ENCODE measurements at places on chromosomes 12 and 14.

- peak; percentile 49 for DNase-seq
Measured at GRCh38 chr14:92426237-92426636, 87.3 kb upstream of the RIN3 start.

GRCh38 chr12:5201554-5202218 is 158.0 kb downstream of the KCNA5 start:
- peak; percentile 14 for DNase-seq

GRCh38 chr12:54579258-54579657 is 9.2 kb downstream of the PPP1R1A start:
- no peak for DNase-seq

DNA sequence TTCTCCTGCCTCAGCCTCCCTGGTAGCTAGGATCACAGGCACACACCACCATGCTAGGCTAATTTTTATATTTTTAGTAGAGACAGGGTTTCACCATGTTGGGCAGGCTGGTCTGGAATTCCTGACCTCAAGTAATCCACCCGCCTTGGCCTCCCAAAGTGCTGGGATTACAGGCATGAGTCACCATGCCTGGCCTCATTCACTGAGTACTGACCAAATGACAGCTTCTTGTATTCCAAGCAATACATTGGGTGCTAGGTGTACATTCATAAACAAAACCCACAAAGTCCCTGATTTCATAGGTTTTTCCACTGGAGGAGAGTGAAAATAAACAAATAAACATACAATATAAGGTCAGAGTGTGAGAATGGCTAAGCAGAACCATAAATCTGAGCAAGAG is 136.3 kb downstream of the HELB start:
- DNase-seq = peak; percentile 51

- DNase-seq = no peak
Measured at GRCh38 chr14:33792009-33792719, 158.7 kb downstream of the EGLN3 start.

GRCh38 chr12:51424094-51424661 is 453 bp upstream of the SLC4A8 start:
- peak; percentile 4 for DNase-seq

DNA sequence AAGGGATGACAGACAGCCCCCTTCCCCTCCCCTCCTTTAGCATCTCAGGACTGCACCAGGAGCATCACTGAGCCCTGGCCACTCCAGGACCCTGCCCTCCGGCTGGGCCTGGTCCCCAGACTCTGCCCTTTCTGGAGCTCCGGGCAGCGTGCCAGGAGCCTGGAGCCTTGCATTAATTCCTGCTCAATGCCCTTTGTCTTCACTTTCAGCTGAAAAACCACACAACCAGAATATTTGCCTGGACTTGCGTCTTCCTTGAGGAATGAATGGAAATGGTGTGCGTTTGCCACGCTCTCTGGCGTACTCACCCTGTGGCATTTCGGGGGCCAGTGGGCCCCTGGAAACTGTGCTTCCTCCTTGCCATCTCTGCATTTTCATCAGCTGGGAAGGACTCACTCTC is 8.5 kb upstream of the RFLNA start:
- DNase-seq = no peak

GRCh38 chr14:94375552-94376107 is 12.8 kb downstream of the SERPINA1 start:
- DNase-seq = no peak

GRCh38 chr12:120656008-120656407 is 15.6 kb downstream of the CABP1 start:
- no peak for DNase-seq

- DNase-seq = peak; percentile 41
Measured at GRCh38 chr14:60964904-60965303, 16.0 kb downstream of the TRMT5 start.

GRCh38 chr12:111428081-111428727 is 22.5 kb downstream of the SH2B3 start:
- DNase-seq = no peak

DNA sequence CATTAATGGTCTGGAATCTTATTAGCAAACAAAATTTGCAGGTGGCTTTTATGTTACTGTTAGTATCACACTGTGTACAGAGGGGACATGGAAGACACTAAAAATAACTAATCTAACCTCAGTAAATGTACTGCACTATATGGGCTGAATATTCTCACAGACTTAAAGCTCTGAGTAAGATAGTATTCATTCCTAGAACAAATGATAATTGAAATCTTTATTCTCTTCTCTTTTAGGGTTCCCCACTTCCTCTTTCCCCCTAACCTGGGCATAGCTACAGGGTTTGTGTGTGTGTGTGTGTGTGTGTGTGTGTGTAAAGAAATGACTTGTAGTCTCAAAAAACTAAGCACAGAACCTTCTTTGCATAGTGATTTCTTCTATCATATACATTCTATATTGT is 21.4 kb upstream of the HECTD1 start:
- no peak for DNase-seq

DNA sequence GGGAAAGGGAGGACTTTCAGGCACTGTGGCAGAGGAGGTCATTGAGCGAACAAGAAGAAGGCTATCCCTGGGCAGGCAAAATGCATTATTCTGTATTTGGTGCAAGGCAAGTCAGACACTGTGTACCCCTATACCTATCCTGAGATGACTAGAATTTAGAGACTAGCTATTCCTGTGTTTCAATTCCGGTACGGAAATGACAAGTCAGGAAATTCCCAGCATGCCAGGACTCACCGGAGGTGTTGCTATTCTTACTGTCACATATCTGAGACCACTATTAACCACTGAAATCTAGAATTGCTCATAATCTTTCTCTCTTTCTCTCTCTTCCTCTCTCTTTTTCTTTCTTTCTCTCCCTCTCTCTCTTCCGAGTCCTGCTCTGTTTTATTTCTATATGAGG is 297.1 kb downstream of the PDZRN4 start:
- DNase-seq = no peak

- DNase-seq = peak; percentile 77
Measured at GRCh38 chr12:116559162-116559935, at the start of gene MAP1LC3B2. TSS of gene MAP1LC3B2 (plus strand) at chr12:116559381. CDS start at chr12:116575943, 16,562 bp downstream.
